B cell (primary cell): ENCODE measurements at places on chromosomes 3 and 15.
A peak's percentile ranks its signal among the peaks of the same experiment; 100 is the strongest.

DNA sequence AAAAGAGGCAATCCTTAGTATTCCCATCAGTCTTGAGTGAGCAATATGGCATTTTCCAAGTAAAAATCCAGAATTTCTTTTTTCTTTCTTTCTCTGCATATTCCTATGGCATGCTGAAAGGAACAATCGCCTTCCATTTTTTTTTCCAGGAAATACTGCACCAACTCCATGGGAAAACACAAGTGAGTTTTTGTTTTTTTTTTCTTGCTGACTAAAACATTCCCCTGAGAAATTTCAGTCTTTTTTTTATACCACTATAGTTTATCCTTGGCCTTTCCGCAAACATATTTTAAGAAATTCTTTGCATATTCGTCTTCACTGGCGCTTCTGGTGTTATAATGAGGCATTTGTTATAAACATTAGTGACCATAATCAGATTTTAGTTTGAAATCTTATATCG, 429.6 kb upstream of the MDFIC2 start:
- no peak for DNase-seq

DNA sequence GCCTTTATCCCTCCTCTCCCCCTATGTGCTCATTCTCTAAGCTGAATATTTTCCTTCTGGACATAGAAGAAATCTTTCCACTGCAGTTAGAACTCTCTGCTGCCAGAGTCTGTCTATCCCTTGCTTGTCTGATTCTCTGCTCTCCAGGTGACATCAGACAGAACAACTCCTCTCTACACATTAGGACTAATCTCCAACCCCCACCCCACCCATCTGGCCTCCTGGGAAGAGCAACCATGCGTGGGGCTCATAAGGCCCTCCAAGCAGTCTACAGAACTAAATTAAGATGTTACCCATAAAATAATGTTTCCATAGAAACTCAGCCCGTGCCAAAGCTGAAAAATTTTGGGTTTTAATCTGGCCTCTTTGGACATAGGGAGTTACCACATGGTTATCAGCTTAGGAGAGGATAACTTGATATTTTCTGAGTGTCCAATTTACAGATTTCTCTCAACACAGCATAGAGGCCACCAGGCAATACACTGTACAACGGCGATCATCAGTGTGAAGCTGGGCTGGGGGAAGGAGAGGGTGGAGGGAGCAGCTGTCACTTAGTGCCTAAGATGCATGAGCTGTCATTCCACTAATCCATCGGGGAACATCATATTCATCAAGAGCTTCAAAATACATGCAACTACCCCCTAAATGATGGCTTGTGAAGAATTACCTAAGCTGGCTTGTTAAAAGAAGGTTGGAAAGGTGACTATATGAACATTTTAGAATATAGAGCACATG, 199.4 kb downstream of the CLSTN2 start:
- no peak for DNase-seq

DNA sequence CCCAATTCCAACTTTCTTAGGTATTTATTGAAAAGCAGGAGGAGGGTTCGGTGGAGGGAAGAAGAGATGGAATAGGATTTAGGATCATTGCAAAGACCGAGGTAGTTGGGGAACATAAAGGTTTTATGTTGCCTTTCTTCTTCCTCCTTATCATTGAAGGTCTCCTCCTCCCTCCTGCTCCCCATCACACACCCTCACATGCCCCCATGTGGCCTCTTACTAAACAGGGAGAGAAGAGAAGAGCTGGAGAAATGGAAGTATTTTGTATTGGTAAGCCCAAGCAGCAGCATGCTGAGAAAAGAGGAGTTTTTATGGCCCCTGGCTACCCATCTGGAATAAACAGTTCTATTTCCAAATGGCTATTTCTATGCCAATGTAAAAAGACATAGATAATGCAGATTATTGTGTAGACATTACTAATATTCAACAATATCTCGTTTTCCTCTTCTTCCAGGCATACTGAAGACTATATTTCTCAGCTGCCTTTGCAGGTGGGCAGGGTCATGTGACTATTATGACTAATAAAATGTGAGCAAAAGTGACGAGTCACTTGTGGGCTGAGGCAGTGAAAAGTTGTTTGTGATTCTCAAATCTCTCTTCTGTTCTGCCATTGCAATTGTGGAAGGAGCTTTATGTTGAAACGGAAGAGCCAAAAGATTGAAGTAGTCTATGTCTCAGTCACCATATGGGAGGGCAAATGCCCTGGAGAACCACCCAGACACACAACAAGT, 5.2 kb upstream of the GPR176 start:
- no peak for DNase-seq

- DNase-seq = no peak
These were observed 49.2 kb upstream of the SMAD6 start for GRCh38 chr15:66652806-66653205.

DNA sequence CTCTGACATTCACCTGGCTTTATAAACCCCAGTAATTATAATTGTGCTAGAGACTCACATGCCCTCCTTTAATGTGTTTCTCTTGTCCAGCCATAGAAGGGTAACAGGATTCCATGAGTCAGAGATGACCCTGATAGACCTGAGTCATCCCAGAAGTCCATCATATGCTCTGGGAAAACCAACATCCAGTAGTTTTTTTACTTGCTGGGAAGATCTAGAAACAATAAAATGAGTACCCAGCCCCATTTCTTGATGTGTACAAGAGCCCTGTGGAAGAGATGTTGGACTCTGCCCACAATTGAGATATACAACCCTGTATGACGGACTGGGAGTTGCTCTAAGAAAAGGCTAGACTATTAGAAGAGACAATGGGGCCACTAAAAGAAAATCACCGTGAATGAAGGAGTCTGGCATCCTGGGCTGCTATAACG, 22.4 kb upstream of the THUMPD3 start:
- no peak for DNase-seq

GRCh38 chr3:127629467-127630403, 750 bp downstream of the PODXL2 start:
- peak; percentile 76 for DNase-seq

DNA sequence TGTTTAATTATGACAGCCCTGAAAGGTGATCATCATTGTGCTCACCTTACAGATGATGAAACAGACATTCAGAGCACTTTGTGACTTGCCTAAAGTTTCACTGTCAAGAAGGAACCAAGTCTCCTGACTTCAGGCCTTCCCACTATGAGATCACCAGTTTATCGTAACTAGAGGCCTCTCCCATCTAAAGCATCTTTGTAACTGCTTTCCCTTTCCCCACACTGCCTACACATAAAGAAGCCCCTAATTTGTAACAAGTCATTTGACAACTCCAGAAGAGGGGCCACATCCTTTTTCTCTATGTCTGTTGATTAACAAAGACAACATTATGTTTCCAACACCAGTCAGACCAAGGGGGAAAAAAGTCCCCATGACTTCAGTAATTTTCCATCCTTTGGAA, 1.1 kb downstream of the KLHL6 start:
- peak; percentile 59 for DNase-seq

DNA sequence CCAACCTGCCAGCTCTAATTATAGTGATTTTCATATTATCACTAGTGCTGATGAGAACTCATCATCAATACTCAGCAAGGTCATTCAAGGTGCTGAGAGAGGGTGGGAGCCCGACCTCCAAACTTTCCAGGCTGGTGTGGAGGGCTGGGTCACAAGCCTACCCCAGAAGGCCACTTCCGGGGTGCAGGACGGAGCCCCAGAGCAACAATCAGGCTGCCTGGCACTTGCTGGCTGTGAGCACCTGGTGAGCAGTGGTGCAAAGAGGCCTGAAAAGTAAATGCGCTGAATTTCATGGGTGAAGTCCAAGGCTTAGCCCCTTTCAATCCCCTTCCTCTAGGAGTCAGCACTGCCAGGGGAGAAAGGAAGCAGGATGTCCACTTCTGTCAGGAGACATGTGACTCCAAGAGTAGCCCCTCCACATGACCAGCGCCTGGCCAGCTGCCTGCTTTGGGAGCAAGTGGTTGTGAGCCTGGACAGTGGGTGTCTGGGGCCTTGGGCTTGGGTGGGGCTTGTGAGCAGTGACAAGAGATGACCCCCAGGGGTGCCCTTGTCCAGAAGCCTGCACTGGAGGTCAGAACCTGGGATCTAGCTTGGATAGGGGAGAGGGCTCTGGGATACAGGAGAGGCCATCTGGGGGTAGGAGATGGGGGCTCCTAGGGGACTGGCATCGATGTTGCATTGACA, 165.0 kb upstream of the TLE3 start:
- DNase-seq = peak; percentile 30

DNA sequence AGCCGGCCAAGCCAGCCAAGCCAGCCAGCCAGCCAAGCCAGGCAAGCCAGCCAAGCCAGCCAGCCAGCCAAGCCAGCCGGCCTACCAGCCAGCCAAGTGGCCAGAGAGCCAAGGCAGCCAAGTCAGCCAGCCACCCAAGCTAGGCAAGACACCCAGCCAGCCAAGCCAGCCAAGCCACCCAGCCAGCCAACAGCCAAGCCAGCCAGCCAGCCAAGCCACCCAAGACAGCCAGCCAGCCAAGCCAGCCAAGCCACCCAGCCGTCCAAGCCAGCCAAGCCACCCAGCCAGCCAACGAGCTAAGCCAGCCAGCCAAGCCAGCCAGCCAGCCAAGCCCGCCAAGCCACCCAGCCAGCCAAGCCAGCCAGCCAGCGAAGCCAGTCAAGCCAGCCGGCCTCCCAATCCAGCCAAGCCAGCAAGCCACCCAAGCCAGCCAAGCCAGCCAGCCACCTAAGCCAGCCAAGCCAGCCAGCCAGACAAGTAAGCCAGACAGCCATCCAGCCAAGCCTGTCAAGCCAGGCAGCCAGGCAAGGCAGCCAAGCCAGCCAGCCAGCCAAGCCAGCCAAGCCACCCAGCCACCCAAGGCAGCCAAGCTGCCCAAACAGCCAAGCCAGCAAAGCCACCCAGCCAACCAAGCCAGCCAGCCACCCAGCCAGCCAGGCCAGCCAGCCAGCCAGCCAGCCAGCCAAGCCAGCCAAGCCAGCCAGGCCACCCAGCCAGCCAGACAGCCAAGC, 200.5 kb downstream of the GOLGA6L6 start:
- peak; percentile 39 for DNase-seq

GRCh38 chr3:138441742-138442141, 7.3 kb downstream of the ESYT3 start:
- no peak for DNase-seq

- peak; percentile 58 for DNase-seq
These were observed 6.0 kb downstream of the ISL2 start for GRCh38 chr15:76342382-76343201.

GRCh38 chr15:62737551-62737950, 305.0 kb upstream of the TPM1 start:
- no peak for DNase-seq

DNA sequence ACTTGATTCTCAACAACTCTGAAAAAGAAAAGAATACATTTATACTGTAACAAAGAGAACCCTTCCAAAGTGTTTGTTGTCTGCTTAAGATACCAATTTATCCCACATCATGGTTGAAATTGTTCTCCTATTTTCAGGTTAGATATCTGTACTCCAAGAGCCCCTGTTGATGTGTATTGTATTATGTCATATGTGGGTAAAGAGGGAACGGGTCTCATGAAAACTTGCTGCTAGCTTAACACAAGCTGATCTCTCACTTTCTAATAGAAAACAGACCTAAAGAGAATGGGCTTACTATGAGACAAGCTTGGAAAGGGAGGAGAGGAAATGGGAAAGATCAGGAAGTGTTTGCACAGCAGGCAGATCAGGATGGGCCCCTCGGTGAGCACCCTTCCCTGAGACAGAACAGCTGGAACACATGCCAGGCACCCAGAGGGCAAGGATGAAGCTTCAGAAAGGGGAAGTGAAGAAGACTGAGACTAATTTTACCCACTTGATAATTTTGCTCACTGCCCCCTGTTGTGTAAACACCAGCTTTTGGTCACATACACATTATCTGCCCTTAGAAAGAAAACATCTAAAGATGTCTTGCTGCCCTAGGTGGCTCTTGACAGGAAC, 747.9 kb upstream of the CCDC54 start:
- peak; percentile 8 for DNase-seq

DNA sequence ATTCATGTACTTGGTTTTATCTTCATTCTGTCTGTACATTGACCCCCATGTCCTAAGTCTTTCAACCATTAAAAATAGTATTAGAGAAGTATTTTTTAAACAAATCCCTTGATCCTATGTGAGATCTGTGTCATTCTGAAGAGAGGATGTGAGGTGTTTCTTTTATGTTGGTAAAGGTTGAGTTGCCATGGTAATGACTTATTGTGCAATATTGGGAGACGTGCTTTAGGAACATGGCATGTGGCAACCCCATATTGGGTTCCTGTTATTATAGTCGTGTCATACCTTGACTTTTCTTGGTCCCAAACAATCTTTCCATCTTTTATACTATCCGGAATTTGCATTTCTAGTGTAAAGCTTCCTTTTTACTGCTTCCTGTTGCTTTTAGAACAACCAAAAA, 203.1 kb downstream of the KCNAB1 start:
- DNase-seq = no peak

GRCh38 chr3:125001557-125002413, 54.0 kb downstream of the HEG1 start:
- no peak for DNase-seq

DNA sequence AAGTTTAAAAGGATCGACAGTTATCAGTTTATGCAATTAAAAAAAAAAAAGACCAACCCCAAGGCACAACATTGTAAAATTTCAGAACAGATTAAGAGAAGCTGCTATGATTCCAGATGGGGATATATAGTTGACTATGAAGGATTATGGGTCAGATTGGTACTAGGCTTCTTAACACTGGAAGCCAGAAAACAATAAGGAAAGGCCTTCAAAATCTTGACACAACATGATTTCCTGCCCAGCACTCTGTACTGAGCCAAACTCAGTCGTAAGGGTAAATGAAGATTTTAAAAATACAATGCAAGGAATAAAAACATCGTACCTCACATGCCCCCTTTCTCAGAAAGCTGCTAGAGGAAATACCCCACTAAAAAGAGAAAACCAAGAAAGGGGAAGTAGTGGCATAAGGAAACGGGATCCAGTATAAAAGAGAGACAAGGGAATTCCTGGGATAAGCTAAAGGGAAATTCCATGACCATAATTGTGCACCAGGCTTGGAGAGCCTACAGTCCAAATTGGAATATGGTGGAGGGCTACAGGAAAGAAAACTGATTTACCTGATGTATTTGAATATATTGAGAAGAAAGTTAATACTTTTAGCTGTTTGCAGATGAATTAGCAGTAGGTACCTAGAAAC, 27.9 kb downstream of the PIAS1 start:
- DNase-seq = peak; percentile 17

DNA sequence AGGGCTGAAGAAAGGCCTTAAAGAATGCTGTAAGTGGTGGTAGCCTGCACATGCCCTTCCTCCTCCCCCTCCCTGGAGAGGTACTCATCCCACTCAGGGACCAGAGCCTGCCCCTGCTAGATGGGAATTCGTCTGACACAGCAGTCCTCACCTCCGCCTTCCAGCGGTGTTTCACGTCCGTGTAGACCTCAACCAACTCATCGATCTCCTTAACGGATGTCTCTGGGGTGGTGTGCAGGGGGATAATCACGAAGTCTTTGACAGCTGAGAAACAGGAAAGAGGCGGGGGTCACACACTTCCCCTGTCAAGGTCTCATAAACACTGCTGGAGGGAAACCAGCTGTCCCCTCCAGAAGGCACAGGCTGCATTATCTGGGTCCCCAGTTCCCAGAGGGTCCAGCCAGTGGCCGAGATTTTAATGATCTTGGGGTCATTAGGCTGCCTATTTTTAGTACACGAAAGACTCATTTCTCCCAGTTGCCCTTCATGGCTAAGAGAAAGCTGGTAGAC, 9.9 kb downstream of the DNASE1L3 start:
- DNase-seq = peak; percentile 44

GRCh38 chr3:117479095-117479494, 769.5 kb downstream of the TUSC7 start:
- DNase-seq = no peak

- no peak for DNase-seq
These were observed 102.1 kb downstream of the VGLL4 start for GRCh38 chr3:11541321-11542303.
